Osteoblast (primary cell): ENCODE measurements at places on chromosomes 6 and 20. TPM values are rescaled to one million over a fixed set of nuclear protein-coding genes. Genes with fewer than 3 reads are reported as not detected.
A peak's percentile ranks its signal among the peaks of the same experiment; 100 is the strongest.

DNA sequence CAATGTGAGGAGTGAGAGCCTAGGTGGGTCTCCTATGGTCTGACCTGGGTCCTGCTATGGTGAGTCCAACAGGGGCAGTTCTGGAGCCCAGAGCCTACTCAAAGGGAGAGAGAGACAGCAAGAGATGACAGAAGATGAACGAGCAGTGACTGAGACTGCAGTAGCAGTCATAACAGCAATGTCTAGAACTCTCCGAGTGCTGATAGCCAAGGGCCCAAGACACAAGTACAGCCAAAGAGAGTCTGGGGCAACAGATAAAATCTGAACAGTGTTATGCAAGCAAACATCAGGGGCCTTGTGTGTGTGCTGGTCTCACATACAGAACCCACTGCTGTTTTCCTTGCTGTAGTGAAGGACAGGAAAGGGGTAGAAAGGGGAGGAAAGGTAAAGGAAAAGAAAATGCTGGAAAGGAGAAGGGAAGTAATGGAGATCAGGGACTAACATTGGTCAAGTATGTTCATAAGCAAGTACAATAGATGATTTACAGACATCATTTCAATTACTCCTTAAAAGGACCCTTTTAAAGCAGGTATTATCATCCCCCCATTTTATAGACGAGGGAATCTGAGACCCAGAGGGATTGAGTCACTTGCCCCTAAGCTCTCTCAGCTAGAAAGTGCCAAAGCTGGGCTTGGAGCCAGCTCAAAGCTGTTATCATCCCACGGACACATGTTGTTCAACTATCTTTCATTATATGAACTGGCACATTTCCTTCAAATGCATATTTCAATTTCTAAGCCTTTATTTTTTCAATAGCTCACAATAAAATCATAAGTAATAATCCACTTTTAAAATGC, 182.3 kb upstream of the RAB32 start:
- no peaks in the 10 kb centered on the region for H3K36me3 ChIP-seq
- H3K27me3 ChIP-seq, result no peaks in the 10 kb centered on the region
- H3K27ac ChIP-seq, result no peak overlapping the region
- DNase-seq, result peak; percentile 9
- peaks cover 43% of the 10 kb centered on the region for H3K4me1 ChIP-seq

DNA sequence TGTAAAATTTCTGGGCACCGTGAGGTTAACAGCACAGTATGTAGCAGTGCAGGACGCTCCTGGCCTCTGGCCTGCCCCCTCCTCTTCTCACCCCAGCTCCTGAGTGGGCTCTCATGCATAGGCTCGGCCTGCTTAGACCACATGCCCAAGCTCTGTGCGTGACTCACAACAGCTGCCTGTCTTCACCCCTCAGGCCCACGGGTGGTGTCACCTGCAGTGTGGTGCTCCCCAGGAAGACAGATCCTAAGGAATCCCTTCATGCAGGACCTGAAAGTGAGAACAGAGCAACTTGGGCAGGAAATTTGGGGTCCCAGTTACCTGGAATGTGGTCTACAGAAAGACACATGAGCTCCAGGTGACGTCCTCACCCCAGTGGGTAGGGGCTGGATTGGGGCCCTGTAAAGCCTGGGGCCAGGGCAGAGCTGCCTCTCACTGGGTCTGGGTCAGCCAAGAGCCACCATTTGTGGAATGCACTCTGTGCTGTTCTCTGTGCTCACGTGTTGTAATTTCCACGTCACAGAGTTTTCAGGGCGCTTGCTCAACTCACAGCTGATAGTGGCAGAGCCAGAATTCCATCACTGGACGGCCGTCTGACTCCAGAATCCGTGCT, 37.0 kb upstream of the PXDC1 start:
- H3K4me1 ChIP-seq, result peaks cover 7% of the 10 kb centered on the region
- no peak overlapping the region for H3K4me3 ChIP-seq
- no peaks in the 10 kb centered on the region for H3K27me3 ChIP-seq
- no peaks in the 10 kb centered on the region for H3K36me3 ChIP-seq
- no peak overlapping the region for H3K27ac ChIP-seq
- DNase-seq, result no peak

Gene ZNF831
- total RNA-seq, result not detected in 2 replicates

GRCh38 chr6:162963861-162964260, 236.1 kb downstream of the PACRG start:
- H3K36me3 ChIP-seq, result no peaks in the 10 kb centered on the region
- H3K4me3 ChIP-seq, result no peak overlapping the region
- no peak for DNase-seq
- H3K4me1 ChIP-seq, result peaks cover 9% of the 10 kb centered on the region
- no peak overlapping the region for H3K27ac ChIP-seq

DNA sequence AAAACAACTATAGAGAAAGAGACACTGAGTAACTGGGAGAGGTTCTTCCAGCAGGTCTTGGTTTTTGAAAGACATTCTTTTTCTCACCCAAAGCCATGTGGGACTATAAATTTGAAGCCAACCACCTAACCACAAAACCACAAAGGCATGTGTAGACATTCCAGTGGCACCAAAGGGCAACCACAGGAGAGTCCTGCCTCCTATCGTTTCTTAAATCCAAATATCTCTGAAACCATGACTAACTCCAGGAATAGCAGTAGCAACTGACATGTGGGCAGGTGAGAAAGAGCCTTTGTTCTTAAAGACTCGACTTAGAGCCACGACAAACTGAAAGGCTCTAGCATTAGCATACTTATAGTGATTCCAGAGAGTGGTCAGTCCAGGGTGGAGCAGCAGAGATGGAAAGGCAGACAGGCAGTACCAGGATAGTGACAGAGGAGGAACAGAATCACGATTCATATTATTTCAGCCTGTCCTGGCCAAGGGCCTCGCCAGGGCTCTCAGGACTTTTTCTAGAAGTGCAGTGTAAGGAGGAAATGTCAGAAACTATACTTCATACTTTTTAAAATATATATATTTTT, 9.4 kb upstream of the COL9A1 start:
- H3K27ac ChIP-seq, result no peak overlapping the region
- H3K36me3 ChIP-seq, result no peaks in the 10 kb centered on the region
- H3K4me1 ChIP-seq, result no peaks in the 10 kb centered on the region
- no peak overlapping the region for H3K4me3 ChIP-seq

DNA sequence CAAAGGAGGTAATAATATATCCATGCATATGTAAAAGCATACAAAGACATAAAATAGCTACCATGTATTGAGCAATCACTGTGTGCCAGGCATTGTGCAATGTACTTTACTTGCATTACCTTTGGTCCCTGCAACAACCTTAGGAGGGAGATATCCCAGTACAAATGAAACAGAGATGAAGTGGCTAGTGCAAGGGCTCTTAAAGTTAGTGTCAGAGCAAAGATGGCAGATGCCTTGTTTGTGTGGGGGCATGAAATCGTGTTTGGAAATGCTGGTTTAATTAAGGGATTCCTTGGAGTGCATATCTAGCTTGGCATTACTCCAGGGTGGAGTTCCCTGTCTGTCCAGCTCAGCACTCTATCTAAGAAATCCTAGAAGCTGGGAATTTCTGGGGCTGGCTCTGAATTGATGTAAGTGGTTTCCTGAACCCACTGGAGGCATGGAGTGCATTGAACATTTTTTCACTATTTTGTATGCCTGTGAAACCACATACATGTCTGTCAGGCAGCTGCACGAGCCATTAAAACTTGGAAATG, 9.8 kb downstream of the PAQR8 start:
- no peaks in the 10 kb centered on the region for H3K36me3 ChIP-seq
- H3K27ac ChIP-seq, result no peak overlapping the region
- no peak for DNase-seq

DNA sequence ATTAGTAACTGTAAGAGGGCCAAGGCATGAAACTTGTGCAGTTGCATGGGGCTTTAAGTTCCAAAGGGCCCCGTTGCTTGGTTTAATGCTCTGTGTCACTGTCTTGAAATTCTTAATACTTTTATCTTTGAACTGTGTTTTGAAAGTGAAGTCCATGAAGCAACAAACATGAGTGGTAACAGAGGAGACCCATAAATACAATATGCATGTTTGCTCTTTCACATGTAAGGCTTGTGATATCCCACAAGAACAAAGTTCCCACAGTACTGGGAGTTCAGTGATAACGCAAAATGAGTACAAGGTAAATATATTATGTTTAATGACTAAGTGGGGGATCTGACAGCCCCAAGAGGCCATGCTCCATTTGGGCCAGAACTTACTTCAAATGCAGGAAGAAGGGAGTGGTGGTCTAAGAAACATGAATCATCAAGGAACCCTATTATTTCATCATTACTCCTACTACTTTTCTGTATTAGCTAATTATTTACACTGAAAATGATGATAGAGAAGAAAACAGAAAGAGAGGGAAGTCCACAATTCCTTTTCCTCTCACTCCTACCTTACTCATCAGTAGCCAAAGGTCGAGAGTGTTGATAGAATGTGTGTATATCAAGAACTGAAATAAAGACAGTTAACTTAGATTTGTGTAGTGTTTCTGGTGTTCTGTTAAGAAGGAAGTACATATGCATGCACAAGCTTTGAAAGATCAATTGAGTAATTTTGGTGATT, 157.3 kb downstream of the PHF3 start:
- no peaks in the 10 kb centered on the region for H3K4me1 ChIP-seq
- H3K4me3 ChIP-seq, result no peak overlapping the region
- H3K27me3 ChIP-seq, result no peaks in the 10 kb centered on the region
- no peak for DNase-seq
- no peaks in the 10 kb centered on the region for H3K36me3 ChIP-seq
- H3K27ac ChIP-seq, result no peak overlapping the region

Gene STX11
- total RNA-seq, result 0.29 and 0.36 TPM in 2 replicates

- H3K4me3 ChIP-seq, result peak overlapping the region; percentile 85
- H3K27me3 ChIP-seq, result no peaks in the 10 kb centered on the region
- H3K27ac ChIP-seq, result no peak overlapping the region
- peaks cover 11% of the 10 kb centered on the region for H3K4me1 ChIP-seq
These were observed 405 bp downstream of the RALGAPA2 start for GRCh38 chr20:20712004-20712473.

Gene EBF4
- total RNA-seq, result under 0.01 and 0.29 TPM in 2 replicates

Gene MYT1
- total RNA-seq, result not detected in 2 replicates

- DNase-seq, result no peak
- no peak overlapping the region for H3K27ac ChIP-seq
- no peak overlapping the region for H3K4me3 ChIP-seq
- H3K27me3 ChIP-seq, result no peaks in the 10 kb centered on the region
- no peaks in the 10 kb centered on the region for H3K36me3 ChIP-seq
- no peaks in the 10 kb centered on the region for H3K4me1 ChIP-seq
These were observed 1337.7 kb downstream of the HACE1 start for GRCh38 chr6:103522045-103522444.

Gene TNF
- total RNA-seq, result not detected in 2 replicates

Gene PNPLA1
- total RNA-seq, result under 0.01 TPM in 1 of 2 replicates, not detected in the other

Gene ASIP
- not detected in 2 replicates for total RNA-seq

DNA sequence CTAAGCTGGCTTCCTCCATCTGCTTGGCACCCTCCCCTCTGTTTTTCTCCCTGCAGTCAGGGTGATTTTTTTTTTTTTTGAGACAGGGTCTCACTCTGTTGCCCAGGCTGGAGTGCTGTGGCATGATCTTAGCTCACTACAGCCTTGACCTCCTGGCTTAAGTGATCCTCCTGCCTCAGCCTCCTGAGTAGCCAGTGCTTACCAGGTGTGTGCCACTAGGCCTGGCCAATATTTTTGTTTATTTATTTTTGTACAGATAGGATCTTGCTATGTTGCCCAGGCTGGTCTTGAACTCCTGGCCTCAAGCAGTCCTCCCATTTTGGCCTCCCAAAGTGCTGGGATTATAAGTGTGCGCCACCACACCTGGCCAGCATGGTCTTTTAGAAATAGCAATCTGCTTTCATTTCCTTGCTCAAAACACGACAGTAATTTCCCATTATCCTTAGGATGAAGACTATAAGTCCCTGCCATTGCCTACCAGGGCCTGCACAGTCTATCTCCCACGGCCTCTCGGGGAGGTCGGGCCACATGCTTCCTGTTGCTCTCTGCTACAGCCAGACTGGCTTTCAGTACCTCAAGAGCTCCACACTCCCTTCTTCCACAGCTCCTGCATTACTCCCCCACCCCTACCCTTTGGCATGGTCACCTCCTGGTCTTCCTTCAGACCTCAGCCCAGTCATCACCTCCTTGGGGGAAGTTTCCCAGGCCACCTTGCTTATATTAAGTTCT, 11.1 kb upstream of the CD164 start:
- no peak for DNase-seq
- H3K4me3 ChIP-seq, result no peak overlapping the region
- no peaks in the 10 kb centered on the region for H3K27me3 ChIP-seq
- H3K27ac ChIP-seq, result no peak overlapping the region
- peaks cover 3% of the 10 kb centered on the region for H3K4me1 ChIP-seq

- peaks cover 15% of the 10 kb centered on the region for H3K27me3 ChIP-seq
- H3K4me3 ChIP-seq, result peak overlapping the region; percentile 57
- DNase-seq, result peak; percentile 87
These were observed 5.5 kb upstream of the PRELID3B start for GRCh38 chr20:59047938-59048680.

Gene ENPP3
- total RNA-seq, result under 0.01 TPM in 1 of 2 replicates, not detected in the other

GRCh38 chr6:154529957-154530356, 19.5 kb upstream of the CNKSR3 start:
- H3K4me3 ChIP-seq, result no peak overlapping the region
- no peaks in the 10 kb centered on the region for H3K27me3 ChIP-seq

DNA sequence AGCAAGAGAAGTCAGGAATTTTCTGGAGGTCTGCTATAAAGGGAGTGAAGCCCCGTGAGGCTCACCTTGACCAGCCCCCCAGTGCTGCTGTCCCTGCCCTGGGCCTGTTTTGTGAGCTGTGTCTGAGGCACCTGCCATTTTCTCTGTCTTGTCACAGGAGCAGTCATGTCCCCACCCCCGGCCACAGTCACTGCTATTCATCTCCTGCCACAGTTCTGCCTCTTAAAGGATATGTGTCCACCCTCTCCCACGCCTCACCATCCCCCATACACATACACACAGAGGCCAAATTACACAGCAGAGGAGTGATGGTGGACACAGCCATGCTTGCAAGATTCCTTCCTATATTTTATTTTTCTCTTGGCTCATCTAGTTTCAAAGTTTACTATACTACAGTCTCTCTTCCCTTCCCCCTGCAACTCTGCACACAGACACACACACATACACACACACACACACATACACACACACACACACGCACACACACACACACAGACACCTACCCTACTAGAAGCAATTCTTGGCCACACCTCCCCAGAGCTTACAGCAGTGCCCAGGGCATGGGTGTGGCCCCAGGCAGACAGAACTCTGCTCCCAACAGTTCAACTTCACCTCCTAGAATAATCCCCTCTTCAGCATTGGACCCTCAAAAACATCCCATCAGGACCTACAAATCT, 68.7 kb upstream of the TAB2 start:
- no peaks in the 10 kb centered on the region for H3K27me3 ChIP-seq
- no peak overlapping the region for H3K27ac ChIP-seq
- DNase-seq, result no peak
- no peaks in the 10 kb centered on the region for H3K36me3 ChIP-seq
- H3K4me1 ChIP-seq, result no peaks in the 10 kb centered on the region

Gene NFATC2
- total RNA-seq, result 0.29 and 0.36 TPM in 2 replicates
